ENCODE measurements at places on chromosomes 3 and 15. TPM values are rescaled to one million over a fixed set of nuclear protein-coding genes. Genes with fewer than 3 reads are reported as not detected.

DNA sequence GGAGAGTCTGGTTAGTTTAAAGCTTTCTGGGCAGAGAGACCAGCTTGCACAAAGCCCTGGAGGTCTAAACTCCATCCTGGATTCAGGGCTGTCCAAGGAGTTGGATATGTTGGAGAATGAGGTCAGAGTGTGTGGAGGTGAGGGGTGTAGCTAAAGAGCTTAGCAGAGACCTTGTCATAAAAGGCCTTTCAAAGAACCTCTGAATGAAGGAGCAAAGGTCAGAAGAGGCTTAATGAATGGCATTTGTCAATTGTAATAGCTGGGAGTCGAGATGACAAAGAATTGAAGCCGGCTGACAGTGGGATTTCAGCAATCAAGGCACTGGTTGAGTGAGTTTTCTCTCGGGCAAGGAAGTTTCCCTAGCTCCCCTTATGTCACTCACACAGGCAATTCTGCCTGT is 202.6 kb downstream of the PDCD6IP start:
- no peak for DNase-seq

DNA sequence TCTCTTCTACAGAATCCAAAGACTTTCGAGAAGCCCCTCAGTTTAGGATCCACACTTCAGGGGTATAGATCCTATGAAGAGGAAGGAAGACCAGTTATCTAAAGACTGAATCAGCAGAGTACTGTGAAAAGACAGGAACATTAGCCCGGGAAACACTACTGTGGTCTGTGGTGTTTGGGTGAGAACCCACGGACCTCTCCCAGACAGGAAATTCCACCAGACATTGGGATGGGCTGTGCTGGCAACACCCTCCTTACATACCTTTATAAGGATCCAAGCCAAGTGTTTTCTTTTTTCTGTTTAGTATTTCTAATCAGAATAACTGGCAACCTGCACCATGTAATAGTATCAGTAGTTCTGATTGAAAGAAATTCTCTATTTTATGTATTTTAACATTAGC is 14.1 kb downstream of the TMEM207 start:
- DNase-seq, result no peak

- no peak for DNase-seq
Observed at GRCh38 chr3:119033393-119034255, 1.0 kb downstream of the IGSF11 start.

GRCh38 chr3:65342084-65342683 is 654.4 kb upstream of the ADAMTS9 start:
- no peak for DNase-seq

GRCh38 chr15:66767240-66767659 is 65.2 kb downstream of the SMAD6 start:
- no peak for DNase-seq

GRCh38 chr3:184242297-184242685 is 6.5 kb downstream of the ALG3 start:
- no peak for DNase-seq

GRCh38 chr3:127417709-127418559 is 130.1 kb upstream of the PRR20G start:
- DNase-seq, result no peak

GRCh38 chr3:141651409-141651808 is 86.7 kb upstream of the RNF7 start:
- no peak for DNase-seq

GRCh38 chr3:183564046-183564445 is 8.5 kb upstream of the KLHL6 start:
- no peak for DNase-seq

- DNase-seq, result no peak
Observed at GRCh38 chr3:23385327-23385726, 182.2 kb downstream of the UBE2E2 start.

DNA sequence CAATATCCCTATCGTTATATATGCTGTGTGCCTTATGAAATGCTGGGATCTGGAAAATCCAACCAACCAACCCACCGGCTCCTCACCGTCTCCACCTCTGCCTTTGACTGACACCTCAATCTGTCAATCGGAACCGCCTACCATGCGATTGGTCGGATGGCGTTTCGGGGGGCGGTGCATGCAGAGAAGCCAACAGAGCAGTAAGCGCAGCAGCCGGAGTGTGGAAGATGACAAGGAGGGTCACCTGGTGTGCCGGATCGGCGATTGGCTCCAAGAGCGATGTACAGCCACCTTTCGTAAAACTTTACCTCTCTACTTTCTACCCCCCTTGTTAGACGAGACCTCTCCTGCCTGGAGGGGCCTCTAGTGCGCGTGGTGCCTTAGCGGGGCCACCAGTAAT is 6.3 kb downstream of the CLK3 start:
- DNase-seq, result no peak

GRCh38 chr3:16927485-16927884 is 42.7 kb downstream of the PLCL2 start:
- no peak for DNase-seq

DNA sequence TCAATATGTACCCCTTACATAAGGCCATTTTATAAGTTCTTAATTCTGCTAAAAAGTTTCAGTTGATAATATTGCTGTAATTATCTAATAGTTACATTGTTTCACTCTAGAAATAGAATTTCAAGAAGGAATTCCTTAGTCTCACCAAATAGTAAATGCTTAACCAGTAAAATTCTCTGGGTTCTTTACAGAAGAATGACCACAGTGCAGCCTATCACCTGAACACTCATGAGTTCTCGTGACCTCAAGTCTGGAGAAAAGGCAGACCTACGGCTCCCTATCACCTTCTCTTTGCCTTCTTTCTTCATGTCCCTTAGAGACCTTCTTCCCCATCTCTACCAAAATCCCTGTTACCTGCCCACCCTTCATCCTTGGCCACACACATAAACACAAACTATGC is 30.9 kb downstream of the CCDC191 start:
- no peak for DNase-seq

DNA sequence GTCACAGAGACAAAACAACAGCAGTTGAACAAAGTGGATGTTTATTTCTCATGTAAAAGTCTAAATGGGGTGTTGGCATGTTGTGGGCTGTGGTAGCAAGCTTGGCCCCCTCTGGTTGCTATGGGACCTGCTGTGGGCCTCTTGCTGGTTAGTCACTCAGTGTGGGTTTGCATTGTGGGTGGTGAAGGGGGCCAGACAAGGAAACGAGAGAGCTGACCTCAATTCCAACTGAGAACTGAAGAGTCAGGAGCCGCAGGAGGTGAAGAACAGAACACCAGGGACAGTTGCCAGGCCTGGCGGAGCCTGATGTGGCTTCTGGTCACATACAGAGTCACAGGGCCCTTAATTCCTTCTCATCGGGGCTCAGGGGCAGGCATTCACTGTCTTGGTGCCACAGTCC is 1.9 kb upstream of the ADPGK start:
- peak; percentile 20 for DNase-seq

DNA sequence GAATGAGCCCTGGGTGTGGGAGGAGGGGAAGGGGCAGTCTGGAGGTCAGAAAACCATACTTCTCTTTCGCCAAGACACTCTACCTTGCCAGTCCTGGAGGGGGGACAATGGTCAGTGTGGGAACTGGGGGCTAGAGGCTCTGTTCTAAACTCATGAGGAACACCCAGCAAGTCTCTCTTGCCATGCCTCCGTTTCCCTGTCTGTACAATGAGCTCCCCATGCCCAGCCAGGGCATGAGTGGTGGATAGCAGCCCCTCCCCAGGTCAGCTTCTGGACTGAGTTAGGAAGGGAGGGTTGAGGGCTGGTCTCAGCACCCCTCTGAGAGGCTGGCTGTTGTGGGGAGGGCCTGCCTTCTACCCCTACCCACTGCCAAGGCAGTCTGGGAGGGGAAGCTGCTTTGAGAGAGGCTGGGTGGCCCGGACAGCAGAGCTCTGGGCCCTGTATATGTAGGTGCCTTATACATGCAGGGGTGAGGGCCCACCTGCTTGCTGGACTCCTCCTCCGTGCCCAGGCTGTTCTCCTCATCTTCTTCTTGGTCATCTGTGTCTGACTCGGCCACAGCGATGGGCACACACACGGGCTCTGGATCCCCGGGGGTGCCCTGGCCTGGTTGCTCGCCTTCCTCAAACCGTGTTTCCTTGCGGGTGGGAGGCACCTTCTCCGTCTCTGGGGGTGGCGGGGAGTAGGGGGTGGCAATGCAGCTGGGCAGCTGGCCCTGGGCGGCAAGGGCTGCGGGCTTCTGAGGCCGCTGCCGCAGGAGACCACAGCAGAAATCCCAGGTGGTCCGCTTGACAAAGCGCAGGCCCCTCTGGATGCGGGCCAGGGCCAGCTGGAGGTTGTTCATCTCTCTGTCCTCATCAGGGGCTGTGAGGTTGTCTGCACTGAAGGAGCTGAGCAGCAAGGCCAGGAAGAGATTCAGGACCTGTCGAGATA is 68.8 kb downstream of the SCN5A start:
- DNase-seq, result no peak

DNA sequence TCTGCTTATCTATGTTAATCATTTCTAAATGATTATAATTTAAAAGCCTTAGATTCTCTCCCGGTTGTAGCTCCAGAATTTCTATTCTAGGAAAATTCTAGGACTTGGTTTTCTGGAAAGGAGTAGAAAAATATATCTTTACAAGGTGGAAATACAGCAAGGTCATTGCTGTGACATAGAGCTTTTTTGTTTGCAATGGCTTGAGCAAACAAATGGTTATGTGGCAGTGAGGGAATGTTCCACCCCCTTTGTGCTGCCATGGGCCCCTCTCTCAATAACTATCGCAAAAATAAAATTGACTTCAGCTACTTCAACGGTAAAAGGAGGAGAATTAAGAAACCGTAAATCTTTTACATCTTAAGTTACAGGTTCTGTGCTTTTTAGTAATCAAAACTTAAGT is 517.1 kb downstream of the EPHA3 start:
- no peak for DNase-seq

- no peak for DNase-seq
Observed at GRCh38 chr15:36080759-36081158, 498.7 kb upstream of the CDIN1 start.

DNA sequence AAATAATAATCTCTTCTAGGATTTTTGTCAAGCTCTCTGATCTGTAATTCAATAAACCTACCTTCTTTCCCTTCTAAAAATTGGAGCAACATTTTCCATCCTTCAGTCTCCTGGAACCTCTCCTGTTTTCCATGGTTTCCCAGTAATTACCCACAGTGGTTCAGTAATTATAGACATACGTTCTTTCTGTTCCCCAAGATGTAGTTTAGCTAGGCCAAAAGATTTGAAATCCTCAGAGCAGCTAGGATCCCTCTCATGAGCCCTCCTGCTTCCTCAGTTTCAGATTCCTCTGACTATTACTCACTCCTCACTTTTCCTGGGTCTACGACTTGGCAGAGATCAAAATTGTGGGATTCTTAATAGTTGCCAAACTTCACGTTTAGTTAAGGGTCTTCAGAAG is 76.9 kb upstream of the IGSF10 start:
- DNase-seq, result no peak

DNA sequence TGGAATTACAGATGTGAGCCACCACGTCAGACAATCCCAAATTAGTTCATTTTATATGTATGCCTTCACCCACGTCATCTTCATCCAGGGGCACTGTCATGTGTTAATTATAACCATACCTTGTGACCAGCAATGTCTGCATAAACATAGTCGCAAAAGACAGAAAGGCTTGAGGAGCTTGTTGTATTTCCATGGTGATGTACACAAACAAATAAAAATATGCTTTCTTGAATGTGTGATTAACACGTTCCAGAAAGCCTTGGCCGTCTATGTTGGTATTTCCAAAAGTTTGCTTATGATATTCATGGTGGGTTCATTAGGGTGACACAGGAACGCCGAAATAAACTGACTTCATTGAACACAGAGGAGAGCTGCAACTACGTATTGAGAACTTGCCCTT is 524.7 kb upstream of the ZNF717 start:
- no peak for DNase-seq

DNA sequence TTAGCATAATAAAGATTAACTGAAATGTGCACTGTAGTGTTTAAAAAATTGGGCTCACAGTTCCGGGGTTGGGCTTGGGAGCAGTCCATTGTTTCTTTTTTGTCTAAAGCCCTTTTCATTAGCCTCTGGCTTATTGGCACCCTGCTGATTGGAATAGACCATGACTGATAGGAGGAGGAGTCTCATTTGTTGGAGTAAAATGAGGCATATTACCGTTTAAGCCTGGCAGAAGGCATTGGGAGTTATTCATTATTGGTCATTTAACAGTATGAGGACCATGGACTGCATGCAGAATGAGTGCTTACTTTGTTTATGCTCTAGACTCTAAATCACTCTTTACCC is 139.0 kb upstream of the CGNL1 start:
- no peak for DNase-seq

DNA sequence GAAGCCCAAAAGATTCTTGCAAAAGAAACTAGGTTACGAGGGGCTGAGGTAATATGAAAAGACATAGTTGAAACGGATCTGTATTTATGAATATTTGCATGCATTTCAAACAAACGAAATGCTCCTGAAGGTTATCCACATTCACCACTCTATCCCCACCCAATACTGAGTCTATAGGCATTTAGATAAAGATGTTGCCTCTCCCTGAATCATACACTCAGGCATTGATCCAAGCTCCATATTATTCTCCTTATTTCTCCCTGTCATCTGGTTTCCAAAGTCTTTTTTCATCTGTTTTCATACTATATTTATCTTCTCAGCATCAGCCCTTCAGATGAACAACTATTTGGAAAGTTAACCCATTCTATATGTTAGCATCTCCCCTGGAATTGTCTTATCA is 492.5 kb upstream of the TGFBR2 start:
- DNase-seq, result no peak

CCDC54 gene
- total RNA-seq, result not detected

DNAJA4 gene
- 68.4 TPM for total RNA-seq

ZNF80 gene
- 0.22 TPM for total RNA-seq

ARHGAP31 gene
- 8.0 TPM for total RNA-seq

GOLGA8T gene
- not detected for total RNA-seq

CPA3 gene
- total RNA-seq, result not detected

NMNAT3 gene
- total RNA-seq, result 1.2 TPM
